ENCODE measurements at places on chromosomes 2 and 18. TPM values are rescaled to one million over a fixed set of nuclear protein-coding genes. Genes with fewer than 3 reads are reported as not detected.

Gene SDC1
- 266 TPM for total RNA-seq

Gene IL36RN
- not detected for total RNA-seq

Gene SCN9A
- total RNA-seq: 5.3 TPM

Gene CWC22
- total RNA-seq: 20.6 TPM

Gene NEU2
- not detected for total RNA-seq

Gene SUCLG1
- 89.6 TPM for total RNA-seq

Gene CTLA4
- total RNA-seq: 2.0 TPM

Gene TDRD15
- 0.06 TPM for total RNA-seq

Gene PROKR1
- total RNA-seq: not detected

Gene HOXD12
- total RNA-seq: not detected

Gene GNLY
- 5.5 TPM for total RNA-seq

Gene DPYSL5
- not detected for total RNA-seq

Gene CPLX4
- total RNA-seq: not detected

Gene SNED1
- total RNA-seq: 42.1 TPM

Gene CCBE1
- 2.2 TPM for total RNA-seq

Gene CDH20
- total RNA-seq: 0.16 TPM

Gene CACNB4
- 2.2 TPM for total RNA-seq

Gene CAVIN2
- total RNA-seq: 55.0 TPM

Gene ARL4C
- total RNA-seq: 62.0 TPM

Gene RTP5
- 0.13 TPM for total RNA-seq

Gene NR4A2
- total RNA-seq: 2.4 TPM

Gene FBXO36
- 5.4 TPM for total RNA-seq

Gene OR6B2
- total RNA-seq: not detected

Gene SGO2
- total RNA-seq: 1.7 TPM

Gene CXCR4
- 51.9 TPM for total RNA-seq
